ENCODE measurements at places on chromosomes 5 and 9.

DNA sequence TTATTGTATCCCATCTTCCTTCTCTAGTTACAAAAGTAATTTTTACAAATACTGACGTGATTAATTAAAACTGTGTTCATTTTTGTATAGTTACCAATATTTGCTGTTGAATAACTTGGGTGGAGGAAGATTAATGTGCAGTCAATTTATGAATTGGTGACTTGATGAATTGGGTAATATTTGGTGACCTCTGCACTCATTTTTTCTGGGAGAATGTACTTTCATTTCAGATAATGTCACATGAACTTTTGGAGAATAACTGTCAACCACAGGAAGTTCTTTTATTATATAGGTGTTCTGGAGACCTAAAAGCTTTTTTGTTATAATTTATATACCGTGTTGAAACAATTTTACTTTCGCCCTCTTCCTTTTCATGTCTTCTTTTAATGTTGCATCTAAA lies 26.4 kb upstream of the FKTN start:
- H3K27me3 ChIP-seq = no peaks in the 10 kb centered on the region
- peaks cover 3% of the 10 kb centered on the region for H3K4me1 ChIP-seq
- H3K27ac ChIP-seq = no peak overlapping the region
- H3K4me3 ChIP-seq = no peak overlapping the region
- no peak for DNase-seq

- no peak for DNase-seq
- no peak overlapping the region for H3K27ac ChIP-seq
- no peaks in the 10 kb centered on the region for H3K4me1 ChIP-seq
- no peak overlapping the region for H3K4me3 ChIP-seq
- H3K27me3 ChIP-seq = no peaks in the 10 kb centered on the region
- no peaks in the 10 kb centered on the region for H3K36me3 ChIP-seq
Measured at GRCh38 chr5:18526792-18527405, 892.6 kb downstream of the TAF11L14 start.

DNA sequence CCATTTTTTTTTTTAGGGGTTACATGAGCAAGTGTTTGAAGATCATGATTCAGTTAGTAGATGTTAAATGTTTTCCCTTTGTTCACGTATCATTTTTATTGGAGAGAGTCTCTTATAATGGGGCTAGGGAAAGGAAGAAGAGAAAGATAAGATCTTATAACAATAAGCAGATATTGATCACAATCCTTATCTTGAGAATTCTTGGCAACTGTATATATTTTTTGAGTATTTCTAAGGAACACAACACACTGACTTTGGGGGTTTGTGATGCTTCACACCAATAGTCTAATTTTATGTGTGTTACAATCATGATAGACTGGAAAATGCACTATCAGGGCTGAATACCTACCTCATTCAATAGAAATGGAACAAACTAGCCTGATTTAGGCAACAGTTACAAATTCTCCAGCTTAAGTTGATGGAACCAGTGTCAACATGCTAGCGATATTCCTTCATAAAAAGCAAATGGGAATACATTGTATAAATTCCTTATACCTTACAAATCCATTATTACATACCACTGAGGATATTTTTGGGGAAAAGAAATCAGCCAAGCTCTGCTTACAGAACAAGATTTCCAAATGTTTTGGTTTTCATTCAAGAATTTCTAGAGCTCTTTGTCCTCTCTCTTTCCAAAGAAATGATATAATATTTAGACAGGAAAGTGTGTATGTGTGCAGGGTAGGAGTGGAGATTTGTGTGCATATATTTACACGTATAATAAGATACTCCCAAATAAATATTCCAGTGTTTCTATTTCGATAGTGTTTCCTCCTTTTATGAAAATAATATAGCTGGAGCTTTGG lies 41.5 kb downstream of the SVEP1 start:
- H3K27ac ChIP-seq = no peak overlapping the region
- H3K4me3 ChIP-seq = no peak overlapping the region
- H3K4me1 ChIP-seq = no peaks in the 10 kb centered on the region
- peak; percentile 70 for DNase-seq
- no peaks in the 10 kb centered on the region for H3K36me3 ChIP-seq

GRCh38 chr5:1137567-1138444 lies 25.9 kb upstream of the SLC12A7 start:
- H3K36me3 ChIP-seq = no peaks in the 10 kb centered on the region
- peaks cover 7% of the 10 kb centered on the region for H3K27me3 ChIP-seq
- no peak overlapping the region for H3K4me3 ChIP-seq
- H3K27ac ChIP-seq = no peak overlapping the region
- no peak for DNase-seq

- H3K4me1 ChIP-seq = no peaks in the 10 kb centered on the region
- no peaks in the 10 kb centered on the region for H3K27me3 ChIP-seq
- H3K36me3 ChIP-seq = no peaks in the 10 kb centered on the region
- DNase-seq = no peak
- no peak overlapping the region for H3K4me3 ChIP-seq
Measured at GRCh38 chr9:73213300-73213699, 61.6 kb downstream of the ANXA1 start.
